RPMI7951 (cell line): ENCODE measurements at places on chromosomes 2 and 18. TPM values are rescaled to one million over a fixed set of nuclear protein-coding genes. Genes with fewer than 3 reads are reported as not detected.

ANAPC1 gene
- 43.4 and 57.0 TPM in 2 replicates for total RNA-seq

MOB4 gene
- total RNA-seq, result 80.6 and 103 TPM in 2 replicates

DNA sequence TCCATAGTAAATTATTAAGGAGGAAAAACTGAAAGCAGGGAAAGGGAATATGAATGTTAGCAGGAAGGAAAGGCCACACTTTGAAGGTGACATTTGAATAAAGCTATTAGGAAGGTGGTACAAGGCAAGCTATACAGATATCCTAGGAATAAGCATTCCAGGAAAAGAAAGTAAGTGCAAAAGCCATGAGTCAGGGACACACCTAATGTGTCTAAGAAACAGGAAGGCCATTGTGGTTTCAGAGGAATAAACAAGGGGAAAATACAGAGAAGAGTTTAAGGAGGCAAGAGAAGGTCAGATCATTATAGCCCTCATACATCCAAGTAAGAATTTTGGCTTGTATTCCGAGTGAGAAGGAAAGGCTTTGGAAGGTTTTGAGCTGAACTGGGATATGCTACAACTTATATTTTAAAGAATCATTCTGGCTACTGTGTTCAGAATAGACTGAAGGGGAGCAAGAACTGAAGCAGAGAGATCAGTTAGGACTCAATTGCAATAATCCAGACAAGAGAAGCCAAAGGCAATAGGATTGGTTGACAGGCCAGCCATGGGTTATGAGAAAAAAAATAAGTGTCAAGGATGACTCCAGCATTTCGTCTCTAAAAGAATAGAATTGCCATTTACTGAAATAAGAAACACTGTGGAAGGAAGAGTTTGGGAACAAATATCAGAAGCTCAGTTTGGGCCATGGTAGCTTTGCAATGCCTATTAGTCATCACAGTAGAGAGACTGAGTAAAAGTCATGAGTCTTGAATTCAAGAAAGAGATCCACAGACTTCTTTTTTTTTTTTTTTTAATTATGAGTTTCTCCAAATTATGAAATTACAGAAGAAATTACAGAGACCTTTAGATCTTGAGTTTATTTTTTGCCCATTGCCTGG lies 11.3 kb downstream of the RAD51AP2 start:
- peak; percentile 1 for DNase-seq

DNA sequence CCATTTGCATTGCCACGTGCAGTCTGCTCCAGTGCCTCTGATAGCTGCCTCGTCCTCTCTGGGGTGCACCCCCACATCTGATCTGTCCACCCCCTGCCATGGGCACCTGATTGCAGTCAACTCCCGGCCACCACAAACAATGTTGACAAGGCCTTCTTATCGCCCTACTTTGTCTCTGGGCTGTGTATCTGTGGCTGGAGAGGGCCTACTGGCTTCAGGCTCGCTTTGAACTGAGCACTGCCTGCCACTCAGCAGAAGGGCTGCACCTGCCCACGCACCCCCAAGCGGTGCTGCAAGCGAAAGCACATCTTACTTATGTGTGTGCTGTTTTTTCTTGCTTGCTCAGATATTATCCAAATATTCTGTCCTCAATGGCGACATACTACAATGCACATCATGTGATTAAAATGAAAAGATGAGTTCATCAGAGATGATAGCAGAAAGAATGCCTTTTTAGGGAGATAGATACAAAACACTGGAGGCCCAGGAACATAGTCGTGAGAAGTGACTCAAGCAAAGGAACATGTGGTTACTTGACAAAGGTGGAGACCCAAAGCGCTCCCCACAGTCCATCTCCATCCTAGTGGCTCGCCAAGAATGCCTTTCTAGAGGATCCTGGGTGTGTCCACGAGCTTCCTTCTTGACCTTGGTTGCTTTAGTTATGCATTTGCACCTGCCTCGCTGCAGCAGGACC lies 28.8 kb downstream of the FBLN7 start:
- DNase-seq, result no peak

DNA sequence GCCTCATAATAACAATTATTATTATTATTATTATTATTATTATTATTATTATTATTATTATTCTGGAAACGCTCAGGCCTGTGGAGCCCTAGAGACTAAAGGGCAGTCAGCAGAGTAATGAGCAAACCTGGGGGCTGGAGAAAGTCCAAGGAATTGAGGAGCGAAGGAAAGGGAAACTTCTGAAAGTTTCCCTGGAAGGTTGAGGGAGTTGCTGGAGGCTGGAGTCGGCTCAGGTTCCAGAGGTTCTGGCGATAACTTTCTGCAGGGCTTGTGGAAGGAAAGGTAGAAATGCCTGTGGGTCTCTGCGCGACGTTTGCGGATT lies 9.2 kb downstream of the POU3F3 start:
- DNase-seq, result no peak

DNA sequence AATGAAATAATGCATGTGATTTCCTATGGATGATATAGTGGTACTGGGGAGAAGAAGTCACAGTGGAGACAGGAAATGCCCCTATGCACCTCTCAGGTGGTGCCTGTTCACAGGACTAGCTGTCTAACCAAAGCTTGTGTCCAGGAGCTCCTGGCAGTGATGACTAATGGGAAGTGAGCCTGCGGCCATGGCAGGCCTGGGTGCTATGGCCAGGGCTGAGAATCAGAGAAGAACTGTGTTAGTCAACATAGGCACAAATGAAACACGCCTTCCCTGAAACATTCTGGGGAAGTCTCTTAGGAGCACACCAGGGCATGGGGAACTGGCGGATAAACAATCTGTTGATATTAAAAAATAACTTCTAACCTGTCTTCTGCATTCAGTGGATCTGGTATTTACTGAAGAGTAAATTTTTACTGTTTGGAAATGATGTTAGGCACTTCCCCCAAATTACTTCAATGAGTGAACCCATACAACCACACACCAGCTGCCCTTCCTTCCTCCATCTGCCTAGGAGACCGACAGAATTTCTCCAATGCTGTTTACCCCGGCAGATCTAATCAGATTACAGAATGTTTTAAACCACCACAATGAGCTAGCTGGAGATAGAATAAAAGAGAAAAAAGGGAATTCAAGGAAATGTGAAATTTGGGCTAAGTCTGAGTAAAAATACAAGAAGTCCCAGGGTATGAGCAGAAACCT lies 67.4 kb downstream of the MEP1B start:
- no peak for DNase-seq

DNA sequence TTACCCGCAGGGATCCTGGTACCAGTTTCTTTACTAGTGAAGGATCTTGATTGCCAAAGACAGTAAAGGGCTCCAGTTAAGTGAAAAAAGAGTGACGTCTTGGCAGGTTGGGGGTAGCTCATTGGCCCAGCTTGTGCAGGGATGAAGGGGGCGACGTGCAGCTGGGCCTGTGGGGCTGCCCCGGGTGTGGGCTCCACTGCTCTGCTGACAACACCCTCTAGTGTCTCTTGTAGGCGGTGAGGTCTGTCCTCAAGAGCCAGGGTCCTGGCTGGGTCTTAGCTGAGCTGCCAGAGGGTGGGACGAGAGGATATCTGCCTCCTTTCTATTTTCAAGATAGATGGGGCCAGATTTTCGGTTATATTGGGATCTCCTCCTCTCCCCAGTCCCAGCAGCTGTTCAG lies 6.1 kb downstream of the ARHGEF4 start:
- no peak for DNase-seq
